Right forelimb (tissue), 1 donor: ENCODE measurements at places on chromosomes 11 and 22.
A peak's percentile ranks its signal among the peaks of the same experiment; 100 is the strongest.

GRCh38 chr11:122661182-122661945 lies 5.8 kb downstream of the UBASH3B start:
- DNase-seq = peak; percentile 4

DNA sequence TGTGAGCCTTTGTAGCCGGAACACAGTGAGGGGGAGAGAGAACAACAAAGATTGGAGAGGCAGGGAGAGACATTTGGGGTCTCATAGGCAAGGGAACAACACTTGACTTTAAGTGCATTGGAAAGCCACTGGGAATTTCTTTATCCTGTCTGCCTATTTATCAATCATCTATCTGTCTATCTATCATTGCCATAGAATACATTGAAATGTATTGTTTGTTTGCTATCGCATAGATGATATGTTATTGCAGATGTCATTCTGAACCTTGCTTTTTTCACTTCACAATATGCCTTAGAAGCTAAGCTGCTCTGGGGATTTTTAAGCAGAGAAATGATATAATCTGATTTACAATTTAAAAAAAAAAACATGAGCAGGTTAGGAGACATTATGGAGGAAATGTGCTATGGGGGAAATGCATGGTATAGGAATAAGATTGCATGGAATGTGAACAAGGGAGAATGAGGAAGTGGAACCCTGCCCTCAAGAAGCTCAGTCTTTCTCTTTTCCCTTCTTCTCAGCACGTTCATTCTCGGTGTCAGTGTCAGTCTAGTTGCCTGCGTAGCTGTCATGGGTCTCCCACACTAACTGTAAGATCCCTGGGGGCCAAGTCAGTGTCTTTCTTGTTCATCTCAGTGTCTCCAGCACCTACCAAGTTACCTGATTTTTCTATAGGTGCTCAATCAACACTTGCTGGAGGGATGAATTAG lies 158.7 kb upstream of the ARHGAP20 start:
- no peak for DNase-seq

DNA sequence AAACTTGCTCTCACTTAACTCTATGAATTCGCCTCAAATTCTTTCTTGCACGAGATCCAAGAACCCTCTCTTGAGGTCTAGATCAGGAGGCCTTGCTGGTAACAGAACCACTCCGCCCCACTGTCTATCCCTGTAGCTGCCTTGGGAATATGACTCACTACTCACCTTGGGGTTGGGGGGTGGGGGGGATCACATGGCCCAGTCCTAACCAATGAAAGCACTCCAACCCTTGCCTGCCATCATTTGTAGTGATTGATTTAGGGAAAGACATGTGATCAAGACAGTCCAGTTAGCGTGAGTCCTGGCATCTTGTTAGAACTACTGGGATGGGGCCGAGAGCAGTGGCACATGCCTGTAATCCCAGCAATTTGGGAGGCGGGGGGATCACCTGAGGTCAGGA lies 4.8 kb upstream of the MRTFA start:
- no peak for DNase-seq

- no peak for DNase-seq
These were observed 7.5 kb upstream of the SPTY2D1 start for GRCh38 chr11:18641677-18642076.

- DNase-seq = peak; percentile 82
These were observed 657 bp upstream of the MAPK8IP2 start for GRCh38 chr22:50599816-50600455.

GRCh38 chr11:30255637-30256036 lies 24.8 kb downstream of the FSHB start:
- no peak for DNase-seq

DNA sequence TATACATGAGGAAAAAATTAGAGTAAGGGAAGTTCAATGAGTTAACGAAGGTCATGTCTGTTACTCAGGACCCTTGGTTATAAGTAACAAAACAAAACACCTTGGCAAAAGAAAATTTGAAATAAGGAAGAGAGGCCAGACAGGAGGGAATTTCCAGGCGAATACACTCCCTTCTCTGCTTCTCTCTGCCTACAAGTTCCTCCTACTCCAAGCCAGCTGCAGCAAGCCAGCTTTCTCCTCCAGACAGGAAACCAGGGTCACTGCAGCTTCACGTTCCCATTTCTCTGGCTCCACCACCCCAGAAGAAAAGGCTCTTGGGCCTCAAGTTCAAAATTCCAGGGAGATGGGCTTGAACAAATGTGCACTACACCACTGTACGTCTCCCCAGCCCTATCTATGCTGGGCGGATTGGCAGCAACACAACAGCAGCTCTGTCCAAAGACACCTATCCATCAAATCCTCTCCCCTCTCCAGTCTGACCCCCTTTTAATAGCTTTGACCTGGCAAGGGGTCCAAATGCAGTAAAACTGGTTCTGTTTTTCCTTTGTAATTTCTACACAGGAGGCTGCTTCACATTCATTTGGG lies 27.7 kb downstream of the SMCO4 start:
- no peak for DNase-seq

GRCh38 chr11:41283191-41283930 lies 176.1 kb downstream of the LRRC4C start:
- DNase-seq = no peak

GRCh38 chr11:66062408-66062807 lies 7.7 kb upstream of the PACS1 start:
- no peak for DNase-seq

DNA sequence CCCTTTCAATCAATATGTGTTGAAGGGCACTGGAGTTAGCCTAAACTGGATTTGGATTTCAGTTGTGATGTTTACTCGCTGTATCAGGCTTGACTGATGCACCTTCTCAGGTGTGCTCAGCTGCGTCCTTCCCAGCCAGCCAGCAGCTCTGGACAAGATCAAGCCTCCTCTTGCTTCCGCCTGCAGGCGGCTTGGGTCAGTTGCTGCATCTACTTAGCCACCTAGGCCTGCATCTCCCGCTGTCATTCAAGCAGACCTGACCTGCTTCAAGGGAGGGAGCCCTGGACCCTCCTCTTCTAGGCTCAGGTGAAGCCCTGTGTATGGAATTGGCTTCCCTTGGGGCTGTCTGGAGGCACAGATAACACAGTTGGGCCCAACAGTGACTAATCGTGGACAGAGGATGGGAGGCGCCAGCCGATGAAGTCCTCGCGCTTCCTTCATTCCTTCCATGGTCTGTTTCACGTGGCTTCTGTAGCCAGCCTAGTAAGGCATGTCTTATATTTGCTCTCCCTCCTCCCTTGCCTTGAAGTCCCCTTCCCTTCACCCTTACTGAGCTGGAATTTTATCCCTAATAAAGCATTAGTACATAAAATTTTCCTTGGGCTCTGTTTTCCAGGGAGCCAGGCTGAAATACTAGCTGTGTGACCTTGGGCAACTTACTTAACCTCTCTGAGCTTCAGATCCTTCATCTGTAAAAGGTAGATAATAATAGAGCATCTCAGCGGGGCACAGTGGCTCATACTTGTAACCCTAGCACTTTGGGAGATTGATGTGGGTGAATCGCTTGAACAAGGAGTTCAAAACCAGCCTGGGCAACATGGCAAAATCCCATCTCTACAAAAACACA lies 2.1 kb upstream of the LHFPL7 start:
- DNase-seq = no peak

GRCh38 chr22:45210577-45210976 lies 30.1 kb downstream of the KIAA0930 start:
- DNase-seq = no peak

- no peak for DNase-seq
These were observed 41.1 kb downstream of the RPL27A start for GRCh38 chr11:8723711-8724110.

DNA sequence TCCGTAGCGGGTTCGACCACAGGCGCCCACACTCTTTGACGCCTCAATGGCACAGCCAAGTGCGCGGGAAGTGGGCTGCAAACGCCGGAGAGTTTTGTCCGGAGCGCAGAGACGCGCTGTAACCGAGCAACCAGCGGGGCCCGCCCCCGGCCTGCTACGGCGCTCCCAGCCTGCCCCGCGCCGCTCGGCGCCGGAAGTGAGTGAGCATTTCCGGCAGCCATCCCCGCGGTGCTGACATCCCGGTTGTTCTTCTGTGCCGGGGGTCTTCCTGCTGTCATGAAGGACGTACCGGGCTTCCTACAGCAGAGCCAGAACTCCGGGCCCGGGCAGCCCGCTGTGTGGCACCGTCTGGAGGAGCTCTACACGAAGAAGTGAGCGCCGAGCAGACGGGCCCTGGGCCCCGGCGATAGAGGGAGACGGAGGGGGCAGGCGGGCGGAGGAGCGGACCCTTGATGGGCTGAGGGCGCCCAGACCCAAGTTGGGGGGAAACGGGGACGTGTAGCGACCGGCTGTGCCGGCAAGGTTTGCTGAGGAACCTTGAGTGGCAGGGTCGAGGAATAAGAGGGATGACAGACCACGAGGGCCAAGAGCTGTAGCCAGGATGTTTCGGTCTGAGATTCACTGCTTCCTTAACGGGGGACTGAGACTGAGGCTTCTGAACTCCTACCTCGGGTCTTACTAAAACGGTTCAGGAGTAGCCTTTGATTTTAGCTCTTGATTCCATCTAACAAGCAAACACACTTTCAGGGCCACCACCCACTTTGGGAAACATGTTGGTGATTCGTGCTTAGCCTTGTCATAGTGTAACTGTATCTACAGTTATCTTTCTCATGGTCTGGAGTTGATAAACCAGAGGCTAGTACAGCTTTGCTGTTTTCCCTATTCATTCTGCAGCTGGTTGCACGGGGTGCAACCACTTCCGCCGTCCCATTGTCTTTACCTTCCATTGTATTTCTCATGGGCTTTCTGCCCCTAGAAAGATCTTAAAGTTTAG lies at the start of gene PSMD13:
TSS of gene PSMD13 (plus strand) at position 203 of the 994 bp plus-strand sequence. CDS start at position 277, 74 bp downstream.
- DNase-seq = peak; percentile 92

DNA sequence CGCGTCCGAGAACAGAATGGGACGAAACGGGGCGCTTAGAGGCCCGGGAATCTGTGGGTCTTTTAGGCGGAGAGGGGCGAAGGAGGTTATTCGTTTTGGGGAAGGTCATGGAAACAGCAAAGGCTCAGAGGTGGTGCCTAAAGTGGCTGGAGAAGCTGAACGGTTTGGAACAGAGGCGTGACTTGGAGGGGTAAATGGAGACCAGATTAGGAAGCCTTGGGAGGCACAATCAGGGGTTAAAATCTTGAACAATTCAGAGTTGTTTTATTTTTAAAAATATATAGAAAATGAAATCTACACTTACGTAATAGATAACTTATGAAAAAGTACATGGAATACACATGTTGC lies 247 bp upstream of the PLAAT5 start:
- no peak for DNase-seq

DNA sequence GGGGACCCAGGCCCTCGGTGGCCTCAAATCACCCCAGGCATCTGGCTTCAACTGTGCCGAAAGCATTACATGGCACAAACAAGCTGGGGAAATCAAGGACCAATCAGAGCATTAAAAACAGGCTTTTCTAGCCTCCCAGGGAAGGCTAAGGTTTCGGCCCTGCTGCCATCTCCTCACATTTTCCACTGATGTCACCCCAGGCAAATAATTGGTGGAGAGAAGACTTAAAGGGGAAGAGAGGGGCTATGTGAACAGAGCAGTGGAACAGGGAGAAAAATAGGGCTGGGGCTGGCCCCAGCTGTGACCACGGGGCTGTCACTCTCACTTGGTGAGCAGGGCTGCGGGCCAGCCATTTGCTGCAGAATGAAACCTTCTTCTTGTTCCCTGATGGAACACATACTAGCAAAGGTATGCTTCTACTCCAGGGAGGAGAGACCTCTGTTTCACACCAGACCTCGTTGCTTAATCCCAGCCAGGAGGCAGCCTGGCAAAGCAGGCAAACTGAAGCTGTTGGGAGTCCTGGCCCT lies 581.3 kb downstream of the SOX6 start:
- peak; percentile 71 for DNase-seq

DNA sequence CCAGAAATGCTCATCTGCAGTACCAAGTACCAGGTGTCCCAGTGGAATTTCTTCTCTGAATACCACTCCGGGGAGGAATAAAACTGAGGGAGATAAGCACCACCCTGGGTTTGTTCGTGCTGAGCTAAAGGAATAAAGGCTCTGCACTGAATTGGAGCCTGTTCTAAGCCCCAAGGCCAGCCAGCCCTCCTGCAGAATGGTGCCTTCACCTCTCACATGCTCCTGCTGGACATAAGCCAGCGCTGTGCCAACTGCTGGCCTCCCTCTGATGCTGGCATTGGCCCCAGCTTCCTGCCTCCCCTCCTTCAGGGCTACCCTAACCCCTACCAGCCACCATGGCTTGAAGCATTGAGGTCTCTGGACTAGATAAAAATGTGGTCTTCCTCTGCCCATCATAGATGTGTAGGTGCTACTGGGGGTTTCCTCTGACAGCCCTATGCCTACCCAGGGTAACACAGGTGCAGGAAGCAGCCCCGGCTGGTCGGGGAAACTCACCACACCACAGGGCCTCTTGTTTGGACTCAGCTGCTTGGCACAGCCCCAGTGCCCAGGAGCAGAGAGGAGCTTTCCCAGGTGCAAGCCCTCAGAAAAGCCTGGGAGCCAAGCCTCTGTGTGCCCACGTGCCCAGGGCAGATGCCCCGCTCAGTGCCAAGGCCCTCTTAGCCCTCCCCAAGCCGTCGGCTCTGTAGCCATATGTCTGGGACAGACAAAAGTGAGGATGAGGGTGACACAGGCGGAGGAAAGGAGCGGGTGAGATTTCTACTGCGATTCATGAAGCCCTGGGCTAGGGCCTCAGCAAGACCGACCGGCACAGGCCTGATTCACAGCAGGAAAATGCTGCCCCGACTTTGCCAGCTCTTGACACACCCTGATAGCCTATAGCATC lies 34.1 kb upstream of the JAM3 start:
- no peak for DNase-seq

GRCh38 chr11:3000032-3000961 lies 8.2 kb upstream of the NAP1L4 start:
- peak; percentile 75 for DNase-seq
